GM04503 (cell line): ENCODE measurements at places on chromosomes 7 and 10.

DNA sequence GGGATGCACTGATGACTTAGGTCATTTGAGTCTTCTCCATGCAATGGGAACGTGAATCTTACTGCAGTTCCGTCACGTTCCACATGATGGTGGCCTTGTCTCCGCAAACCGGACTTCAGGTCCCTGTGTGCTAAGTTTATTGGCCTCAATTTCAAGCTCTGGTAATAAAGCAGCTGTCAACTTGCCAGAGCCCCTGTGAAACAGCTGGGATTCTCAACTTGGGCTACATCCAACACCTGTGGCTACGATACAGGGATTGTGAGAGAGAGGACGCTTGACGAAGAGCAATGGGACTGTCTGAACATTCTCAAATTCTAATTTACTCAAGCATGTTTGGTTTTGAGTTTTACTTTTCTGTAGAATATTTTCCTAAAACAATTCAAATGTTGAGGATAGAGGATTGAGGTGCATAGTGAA, 174.2 kb downstream of the PTN start:
- DNase-seq, result peak; percentile 29

- no peak for DNase-seq
Observed at GRCh38 chr10:74824900-74825370, 1.5 kb upstream of the KAT6B start.

- DNase-seq, result peak; percentile 63
Observed at GRCh38 chr7:130144312-130145171, 60.7 kb downstream of the TMEM209 start.

- DNase-seq, result no peak
Observed at GRCh38 chr10:110304394-110304779, 333 bp downstream of the SMNDC1 start.

DNA sequence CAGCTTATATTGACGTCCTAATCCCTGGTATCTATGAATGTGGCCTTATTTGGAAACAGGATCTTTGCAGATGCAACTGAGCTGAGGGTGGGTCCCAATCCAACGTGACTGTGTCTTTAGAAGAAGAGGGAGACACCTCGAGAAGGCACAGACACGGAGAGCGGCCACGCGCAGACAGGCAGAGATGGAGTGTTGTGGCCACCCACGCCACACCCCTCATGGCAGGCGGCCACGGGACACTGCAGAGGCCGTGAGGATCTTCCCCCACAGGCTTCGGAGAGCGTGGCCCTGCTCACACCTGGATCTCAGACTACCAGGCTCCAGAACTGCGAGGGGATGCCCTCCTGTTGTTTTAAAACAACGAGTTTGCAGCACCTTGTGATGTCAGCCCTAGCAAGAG, 244.9 kb downstream of the DNAJB6 start:
- DNase-seq, result no peak

DNA sequence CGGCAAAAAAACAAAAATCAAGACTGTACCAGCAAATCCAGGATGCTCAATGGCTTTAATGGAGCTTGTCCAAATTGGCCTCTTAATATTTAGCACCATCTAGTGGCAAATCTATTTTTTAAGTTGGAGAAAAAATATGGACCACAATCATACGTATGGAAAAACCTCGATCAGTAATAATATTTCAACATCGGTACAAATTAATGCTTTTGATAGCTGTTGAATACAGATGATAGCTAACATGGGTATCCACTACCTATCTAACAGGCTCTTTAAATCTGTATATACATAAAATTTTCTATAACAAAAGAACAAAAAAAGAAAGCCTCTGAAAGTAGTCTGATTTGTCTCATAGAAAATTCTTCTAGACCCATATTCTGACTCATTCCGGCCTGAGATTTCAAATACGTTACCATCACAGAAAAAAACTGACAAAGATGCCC, 29.2 kb downstream of the COA1 start:
- no peak for DNase-seq

DNA sequence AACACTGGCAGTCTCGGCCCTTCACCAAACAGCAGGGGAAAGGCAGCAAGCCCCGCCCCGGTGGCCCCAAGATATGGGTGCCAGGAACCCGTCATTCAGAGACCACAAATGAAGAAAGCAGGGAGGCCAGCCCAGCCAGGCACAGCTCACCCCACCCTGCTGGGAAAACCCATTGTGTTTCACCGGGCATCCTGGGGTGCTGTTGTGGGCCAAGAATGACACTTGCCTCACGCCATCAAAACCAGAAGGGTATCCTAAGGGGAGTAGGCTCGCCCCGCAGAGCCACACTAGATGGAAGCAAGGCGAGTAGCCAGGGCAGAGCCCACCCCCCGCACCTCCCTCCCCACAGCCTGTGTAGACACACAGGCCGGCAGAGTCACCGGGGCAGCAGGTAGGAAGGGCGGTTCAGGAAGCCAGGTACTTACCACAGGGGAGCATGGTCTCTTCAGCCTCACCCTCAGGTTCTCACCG, 72.5 kb upstream of the KCNMA1 start:
- no peak for DNase-seq

- DNase-seq, result no peak
Observed at GRCh38 chr10:79128923-79129305, 60.1 kb downstream of the ZMIZ1 start.

DNA sequence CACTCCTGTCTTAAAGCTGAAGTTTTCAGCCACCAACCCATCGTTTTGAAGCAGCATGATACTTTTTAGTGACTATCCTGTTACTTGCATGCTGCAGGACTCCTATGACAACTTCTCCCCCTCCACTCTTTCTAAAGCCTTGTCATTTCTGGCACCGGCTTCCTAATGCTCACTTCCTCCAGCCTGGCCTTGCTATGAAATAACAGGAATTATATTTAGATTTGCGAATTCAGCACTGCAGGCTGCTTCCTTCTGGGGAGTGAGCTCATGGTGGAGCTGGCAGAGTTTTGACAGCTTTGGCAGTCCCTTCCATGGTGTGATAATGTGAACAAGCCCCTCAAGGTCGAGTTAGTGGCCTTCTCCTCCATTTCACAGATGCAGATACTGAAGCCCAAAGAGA, 13.4 kb downstream of the BLNK start:
- no peak for DNase-seq

DNA sequence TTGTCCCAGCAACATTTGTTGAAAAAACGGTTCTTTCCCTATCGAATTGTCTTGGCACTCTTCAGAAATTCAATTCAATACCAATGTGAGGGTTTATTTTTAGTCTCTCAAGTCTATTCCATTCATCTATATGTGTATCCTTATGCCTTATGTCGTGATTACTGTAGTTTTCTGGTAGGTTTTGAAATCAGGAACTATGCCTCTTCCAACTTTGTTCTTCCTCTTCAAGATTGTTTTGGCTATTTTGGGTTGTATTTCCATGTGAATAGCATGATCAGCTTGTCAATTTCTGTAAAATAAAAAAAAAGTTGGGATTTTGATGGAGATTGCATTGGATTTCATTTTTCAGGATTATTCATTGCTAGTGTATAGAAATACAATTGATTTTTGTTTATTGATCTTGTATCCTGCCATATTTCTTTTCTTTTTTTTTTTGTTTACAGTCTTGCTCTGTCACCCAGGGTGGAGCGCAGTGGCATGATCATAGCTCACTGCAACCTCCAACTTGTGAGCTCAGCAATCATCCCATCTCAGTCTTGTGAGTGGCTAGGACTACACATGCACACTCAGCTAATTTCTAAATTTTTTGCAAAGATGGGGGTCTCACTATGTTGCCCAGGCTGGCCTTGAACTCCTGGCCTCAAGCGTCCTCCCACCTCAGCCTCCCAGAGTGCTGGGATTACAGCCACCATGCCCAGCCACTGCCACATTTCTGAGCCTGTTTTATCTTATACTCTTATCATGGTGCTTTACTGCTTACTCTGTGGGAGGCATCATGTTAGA, 46.2 kb upstream of the MKLN1 start:
- no peak for DNase-seq

DNA sequence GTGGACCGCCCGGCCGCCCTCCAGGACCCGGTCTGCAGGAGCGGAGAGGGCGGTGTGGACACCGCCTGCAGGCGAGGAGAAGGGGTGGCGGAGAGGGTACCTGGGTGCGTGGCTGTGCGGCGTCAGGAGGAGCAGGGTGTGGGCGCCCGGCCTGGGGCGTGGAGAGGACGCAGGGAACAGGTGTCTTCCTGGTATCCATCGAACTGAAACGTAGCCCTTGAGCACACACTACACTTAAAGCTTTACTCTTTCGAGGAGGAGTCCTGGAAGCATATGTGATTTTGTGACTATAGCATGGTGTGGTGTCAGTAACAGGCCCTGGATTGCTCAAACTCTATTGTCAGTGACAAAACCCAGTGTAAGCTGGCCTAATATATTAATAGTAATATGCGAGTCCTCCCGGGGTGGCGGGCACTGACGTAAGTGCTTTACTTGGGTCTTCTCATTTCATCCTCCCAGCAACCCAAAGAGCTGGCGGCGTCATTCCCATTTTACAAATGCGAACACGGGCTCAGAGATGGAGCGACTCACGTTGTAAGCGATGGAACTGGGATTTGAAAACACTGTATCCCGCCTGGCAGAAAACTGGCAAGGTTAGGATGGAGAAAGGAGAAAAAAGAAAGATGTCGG, 508 bp upstream of the TECPR1 start:
- no peak for DNase-seq
